ENCODE measurements at places on chromosomes 5 and 9. TPM values are rescaled to one million over a fixed set of nuclear protein-coding genes. Genes with fewer than 3 reads are reported as not detected.

DNA sequence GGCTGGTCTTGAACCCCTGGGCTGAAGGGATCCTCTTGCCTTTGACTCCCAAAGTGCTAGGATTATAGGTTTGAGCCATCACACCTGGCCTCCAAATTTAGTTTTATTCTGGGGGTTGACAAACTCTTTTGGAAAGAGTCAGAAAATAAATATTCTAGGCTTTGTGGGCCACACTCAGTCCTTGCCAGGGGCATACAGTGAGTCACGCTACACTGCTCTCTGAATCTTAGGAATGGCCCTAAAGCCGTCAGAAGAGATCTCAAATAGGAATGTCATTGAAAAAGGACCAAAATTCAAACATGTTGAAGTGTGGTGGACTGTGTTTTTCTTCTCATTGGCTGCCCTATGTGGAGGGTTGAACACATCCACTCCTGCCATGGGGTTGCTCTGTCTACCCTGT lies 127.7 kb upstream of the BASP1 start:
- no peak for DNase-seq

The SLC36A3 gene
- not detected for total RNA-seq

The KCNMB1 gene
- 23.2 TPM for total RNA-seq

DNA sequence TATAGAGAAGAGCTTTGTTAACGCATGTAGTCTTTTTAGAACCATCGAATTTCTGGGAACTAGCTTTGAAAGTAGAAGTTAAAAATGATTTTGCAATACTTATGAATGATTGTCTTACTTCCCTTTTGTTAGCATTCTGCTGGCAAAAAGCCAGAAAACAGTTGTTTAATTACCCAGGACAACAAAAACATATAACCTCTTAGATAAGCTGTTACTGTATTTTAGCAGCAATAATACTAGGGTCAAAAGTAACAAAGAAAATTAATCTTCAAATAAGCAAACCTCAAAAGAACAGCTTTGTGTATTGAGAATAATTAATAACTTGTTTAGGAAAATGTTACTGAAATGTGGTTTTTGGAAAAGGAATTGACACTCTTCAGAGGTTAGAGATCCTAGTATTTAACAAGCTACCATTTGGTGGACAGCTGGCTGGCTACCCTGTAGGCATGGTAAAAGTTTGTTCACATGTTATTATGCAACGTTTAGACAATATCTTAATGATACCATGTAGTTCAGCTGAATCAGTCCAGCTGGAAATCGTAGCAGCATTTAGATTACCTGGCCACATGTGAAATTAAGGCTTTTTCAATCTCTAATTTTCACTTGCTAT lies 3.8 kb downstream of the FGF10 start:
- no peak for DNase-seq

DNA sequence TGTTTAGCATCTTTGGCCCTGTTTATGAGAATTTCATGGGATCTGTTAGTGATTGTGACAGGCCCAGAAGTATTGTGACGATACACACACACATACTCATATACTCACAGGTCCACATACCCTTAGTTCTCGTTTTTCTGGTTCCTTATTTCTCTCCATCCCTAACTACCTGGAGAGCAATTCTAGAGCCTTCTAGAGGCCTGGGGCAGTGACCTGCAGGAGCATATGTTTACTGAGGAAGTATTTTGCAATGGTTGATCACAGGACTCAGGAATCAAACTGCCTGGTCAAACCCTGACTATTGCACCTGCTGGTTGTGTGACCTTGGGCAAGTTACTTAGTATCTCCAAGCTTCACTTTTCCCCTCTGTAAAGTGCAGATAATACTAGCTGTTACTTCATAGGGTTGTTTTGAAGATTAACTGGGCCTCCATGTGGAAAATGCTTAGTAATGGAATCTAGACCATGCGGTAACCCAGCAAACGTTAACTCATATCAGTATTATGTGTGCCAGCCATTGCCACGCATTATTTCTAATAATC lies 8.7 kb downstream of the PAPPA start:
- no peak for DNase-seq

The CDKN2B-AS1 gene
- 3.2 TPM for total RNA-seq

- no peak for DNase-seq
Observed at GRCh38 chr5:121890297-121890858, 38.7 kb downstream of the FTMT start.

DNA sequence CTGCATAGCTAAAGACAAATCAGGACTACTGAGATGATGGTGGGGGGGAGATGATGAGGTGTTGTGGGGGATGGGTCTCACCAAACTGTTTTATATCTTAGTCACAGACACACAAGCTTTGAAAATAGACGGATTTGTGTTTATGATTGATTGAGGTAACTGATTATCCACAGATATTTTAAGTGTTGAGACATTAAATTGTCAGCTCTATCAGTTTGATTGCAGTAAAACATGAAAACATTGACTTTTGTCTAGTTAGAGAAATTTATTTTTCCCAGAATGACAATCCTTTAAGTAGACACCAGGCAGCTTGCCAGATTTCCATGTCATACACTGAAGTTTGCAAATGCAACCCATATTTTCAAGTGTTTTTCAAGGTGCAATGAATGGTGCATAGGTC lies 149.8 kb downstream of the NR2F1-AS1 start:
- DNase-seq: no peak

All from chondrocyte (in vitro differentiated cells).